ENCODE measurements at places on chromosomes 6 and 20.
A peak's percentile ranks its signal among the peaks of the same experiment; 100 is the strongest.

- DNase-seq, result no peak
Measured at GRCh38 chr6:40931931-40932330, 107.1 kb downstream of the UNC5CL start.

DNA sequence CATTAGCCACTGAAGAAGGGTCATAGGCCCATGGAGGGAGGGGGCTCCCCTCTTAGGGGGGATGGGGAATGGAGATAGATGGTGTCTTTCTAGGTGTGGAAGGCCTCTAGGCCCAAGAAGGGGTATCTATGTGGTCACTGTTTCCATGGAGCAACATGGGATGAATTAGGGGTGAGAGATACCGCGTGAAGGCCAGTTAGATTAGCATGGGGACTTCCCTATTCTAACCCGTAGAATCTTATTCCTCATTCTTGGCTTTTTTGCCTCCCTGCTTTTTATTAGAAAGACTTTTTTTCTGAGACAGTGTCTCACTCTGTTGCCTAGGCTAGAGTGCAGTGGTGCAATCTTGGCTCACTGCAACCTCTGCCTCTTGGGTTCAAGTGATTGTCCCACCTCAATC lies 3.2 kb downstream of the RAB44 start:
- no peak for DNase-seq

DNA sequence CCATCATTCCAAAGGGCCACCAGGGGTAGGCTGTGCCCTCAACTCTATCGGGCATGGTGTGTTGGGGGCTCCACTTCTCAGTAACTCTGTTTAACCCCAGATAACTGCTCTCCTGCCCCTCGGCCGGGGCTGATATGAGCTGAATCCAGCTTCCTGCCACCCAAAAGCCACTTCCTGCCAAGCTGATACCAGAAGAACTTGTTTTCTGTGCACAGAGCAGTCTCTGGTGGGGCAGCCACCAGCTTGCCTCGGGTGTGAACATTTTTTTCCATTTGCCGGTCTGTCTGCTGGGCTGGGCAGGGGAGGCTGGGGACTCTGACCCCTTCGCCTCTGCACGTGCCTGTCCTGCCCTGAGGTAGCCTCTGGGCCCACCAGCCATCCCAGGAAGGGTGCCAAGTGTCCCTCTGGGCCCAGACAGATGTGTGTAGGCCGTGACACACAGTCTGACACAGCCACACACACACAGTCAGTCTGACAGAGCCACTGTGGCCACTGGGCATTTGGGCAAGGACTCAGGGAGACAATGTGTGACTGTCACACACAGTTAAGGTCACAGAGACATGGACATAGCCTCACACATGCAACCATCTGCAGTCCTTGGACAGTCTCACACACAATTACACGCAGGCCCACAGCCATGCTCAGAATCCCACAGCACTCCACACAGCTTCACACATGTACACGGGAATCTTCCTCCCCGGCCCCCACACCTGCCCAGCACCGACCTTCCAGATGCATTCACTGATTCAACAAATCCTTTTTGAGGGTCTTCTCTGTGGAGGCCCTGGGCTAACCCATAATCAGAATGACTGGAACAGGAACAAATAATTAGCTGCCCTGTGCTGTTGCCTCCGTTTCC lies 45.1 kb downstream of the NOL4L start:
- DNase-seq, result no peak

- DNase-seq, result no peak
Measured at GRCh38 chr6:68053805-68054373, 581.2 kb upstream of the ADGRB3 start.

- DNase-seq, result no peak
Measured at GRCh38 chr20:63979557-63980316, at the start of gene SAMD10. TSS of gene SAMD10 (minus strand) at chr20:63979642. CDS start at chr20:63979467, 175 bp downstream.

DNA sequence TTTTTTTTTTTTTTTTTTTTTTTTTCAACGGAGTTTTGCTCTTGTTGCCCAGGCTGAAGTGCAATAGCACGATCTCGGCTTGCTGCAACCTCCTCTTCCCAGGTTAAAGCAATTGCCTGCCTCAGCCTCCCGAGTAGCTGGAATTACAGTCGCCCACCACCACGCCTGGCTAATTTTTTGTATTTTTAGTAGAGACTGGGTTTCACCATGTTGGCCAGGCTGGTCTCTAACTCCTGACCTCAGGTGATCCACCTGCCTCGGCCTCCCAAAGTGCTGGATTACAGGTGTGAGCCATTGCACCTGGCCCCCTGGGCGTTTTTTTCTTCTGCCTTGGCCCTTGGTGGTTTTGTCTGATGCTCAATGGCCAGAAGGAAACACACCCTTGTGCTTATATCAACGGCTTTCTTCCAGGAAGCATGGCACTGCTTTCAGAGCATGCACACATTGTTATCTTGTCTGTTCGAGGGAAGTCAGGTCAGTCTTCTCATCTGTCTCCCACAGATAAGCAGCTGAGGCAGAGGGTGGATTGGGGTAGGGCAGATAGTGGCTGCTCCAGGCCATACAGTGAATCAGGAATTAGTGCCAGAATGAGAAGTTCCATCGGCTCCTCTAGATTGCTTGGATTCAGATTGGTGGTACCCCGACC lies 203.1 kb downstream of the TSHZ2 start:
- no peak for DNase-seq

DNA sequence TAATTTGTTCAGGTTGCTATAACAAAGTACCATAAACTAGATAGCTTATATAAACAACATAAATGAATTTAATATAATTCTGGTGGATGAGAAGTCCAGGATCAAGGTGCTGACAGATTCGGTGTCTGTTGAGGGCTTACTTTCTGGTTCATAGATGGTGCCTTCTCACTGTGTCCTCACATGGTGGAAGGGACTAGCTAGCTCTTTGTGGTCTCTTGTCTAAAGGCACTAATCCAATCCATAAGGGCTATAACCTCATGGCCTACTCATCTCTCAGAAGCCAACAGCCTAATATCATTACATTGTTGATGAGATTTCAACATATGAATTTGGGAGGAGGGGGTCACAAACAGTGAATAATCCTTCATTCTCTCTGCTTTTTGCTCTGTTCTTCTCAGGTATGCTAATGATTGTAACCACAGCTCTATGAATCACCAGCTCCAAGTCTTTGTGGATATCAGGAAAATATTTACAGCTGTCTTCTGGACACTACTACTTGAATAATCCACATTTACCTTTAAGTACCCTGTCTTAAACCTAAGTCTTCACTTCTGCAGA lies 122.3 kb downstream of the NKAIN2 start:
- no peak for DNase-seq

DNA sequence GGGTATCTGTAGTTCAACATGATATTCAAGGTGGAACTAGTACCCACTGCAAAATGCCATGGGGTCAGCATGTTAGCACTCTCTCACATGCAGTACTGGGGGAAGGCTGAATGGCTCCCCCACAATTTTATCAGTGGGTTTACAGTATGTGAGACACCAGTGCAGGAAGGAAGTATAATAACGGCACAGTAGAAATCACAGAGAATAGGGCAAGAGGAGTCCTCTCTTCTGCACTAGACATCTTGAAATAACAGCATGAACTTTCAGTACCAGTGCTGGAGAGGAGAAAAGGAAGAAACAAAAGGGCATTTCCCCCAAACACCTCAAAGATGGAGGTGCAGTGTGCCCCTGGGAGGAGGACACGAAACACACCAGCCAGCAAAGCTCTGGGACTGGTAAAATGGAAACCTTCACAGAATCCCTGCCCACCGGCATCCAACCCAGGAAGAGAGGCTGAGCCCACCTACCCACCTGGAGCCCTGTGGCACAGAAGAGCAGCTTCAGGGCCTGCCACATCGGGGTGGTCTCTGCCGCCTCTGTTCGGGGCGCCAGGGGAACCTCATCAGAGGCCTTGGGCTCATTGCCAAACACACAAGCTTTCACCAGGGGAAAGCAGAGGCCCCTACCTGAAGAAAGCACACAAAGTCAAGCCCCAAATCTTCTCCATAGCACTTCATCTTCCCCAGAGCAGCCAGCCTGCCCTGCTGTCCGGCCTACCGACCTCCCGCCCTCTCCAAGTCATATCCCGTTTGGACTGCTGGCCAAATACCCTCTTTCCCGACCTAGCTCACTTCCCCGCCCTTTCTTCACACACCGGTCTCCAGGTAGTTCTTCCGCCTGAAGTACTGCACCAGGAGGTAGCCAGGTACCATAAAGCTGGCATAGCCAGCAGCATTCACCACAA lies 1.2 kb downstream of the SLC35B2 start:
- no peak for DNase-seq

DNA sequence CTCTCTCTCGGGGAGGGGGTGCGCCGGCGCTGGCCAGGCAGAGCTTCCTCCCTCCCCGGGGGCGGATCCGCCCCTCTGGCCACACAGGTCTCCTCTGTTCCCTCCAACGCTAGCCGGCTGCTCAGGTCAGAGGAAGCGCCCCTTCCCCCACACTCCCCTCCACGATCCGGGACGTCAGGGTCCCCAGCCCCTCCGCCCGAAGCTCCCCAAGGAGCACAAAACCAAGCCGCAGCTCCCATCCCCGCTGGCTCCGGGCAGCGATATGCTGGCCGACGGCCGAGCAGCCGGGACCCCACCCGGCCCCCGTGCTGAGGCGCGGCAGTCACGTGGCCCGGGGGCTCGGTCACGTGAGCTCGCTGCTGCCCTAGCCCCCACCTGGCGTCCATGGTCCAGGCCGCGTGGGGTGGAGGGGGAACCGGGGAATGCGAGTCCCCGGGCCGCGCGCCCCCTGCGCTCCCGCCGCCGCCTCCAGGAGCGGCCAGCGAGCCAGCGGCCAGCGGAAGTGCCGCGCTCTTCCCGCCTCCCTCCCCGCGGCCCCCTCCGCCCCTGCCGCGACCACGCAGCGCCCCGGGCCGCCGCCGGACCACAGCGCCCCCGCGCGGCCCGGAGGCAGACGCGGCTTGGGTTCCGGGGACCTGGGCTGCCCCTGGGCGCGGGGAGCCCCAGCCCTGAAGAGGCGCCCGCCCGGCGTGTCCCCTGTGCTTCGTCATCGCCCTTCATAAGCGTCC lies at the start of gene SLC35B2:
SLC35B2 (minus strand) TSS at position 504 of the 728 bp plus-strand sequence; CDS start at position 386, 118 bp downstream.
- DNase-seq, result no peak

DNA sequence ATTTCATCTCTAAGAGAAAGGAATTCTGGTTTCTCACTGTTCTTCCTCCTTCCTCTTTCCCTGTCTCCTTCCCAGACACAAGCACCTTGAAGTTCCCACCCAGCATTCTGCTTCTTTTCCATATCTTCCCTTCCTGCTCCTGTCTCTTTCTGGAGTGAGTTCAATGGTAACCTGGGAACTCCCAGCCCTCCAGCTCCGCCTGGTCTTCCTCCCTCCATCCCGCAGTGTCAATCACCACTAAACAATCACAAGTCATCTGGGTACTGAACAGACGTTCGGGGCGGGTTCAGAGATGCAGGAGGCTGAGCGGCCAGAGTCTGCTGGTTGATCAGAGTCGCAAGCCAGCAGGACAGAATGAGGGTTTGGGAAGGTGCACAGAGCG lies 7.7 kb downstream of the TTBK1 start:
- DNase-seq, result no peak

GRCh38 chr6:101700655-101701054 lies 307.1 kb downstream of the GRIK2 start:
- DNase-seq, result no peak

DNA sequence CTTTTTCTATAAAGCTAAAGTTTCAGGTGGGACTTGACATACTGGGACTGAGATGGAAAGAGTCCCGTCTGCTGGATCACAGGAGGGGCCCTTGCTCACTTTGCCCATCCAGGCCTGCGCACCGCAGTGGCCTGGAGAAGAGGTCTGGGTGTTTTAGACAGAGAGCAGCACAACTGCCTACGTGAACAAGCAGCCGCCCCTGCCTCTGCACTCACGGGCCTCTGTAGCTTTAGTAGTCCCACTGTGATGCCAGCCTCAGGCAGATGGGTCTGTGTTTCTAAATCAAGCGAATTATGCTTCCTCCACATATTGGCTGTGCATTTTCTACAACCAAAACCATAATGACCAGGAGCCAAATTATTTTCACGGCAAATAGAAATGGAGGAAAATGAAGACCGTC lies 184.8 kb upstream of the FOXQ1 start:
- DNase-seq, result no peak

DNA sequence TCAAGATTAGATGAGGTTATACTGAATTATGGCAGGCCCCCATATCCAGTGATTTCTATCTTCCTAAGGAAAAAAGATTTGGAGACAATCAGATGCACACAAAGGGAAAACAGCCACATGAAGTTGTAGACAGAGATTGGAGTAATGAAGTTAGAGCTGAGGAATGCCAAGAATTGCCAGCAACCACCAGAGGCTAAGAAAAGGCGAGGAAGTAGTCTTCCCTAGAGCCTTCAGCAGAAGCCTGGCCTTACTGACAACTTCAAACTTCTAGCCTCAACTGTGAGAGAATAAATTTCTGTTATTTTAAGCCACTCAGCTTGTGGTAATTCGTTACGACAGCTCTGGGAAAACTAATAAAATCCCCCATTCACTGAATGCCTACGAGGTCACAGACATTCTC lies 473.9 kb downstream of the COL12A1 start:
- no peak for DNase-seq

GRCh38 chr6:30683980-30684338 lies 2.5 kb downstream of the PPP1R18 start:
- no peak for DNase-seq

DNA sequence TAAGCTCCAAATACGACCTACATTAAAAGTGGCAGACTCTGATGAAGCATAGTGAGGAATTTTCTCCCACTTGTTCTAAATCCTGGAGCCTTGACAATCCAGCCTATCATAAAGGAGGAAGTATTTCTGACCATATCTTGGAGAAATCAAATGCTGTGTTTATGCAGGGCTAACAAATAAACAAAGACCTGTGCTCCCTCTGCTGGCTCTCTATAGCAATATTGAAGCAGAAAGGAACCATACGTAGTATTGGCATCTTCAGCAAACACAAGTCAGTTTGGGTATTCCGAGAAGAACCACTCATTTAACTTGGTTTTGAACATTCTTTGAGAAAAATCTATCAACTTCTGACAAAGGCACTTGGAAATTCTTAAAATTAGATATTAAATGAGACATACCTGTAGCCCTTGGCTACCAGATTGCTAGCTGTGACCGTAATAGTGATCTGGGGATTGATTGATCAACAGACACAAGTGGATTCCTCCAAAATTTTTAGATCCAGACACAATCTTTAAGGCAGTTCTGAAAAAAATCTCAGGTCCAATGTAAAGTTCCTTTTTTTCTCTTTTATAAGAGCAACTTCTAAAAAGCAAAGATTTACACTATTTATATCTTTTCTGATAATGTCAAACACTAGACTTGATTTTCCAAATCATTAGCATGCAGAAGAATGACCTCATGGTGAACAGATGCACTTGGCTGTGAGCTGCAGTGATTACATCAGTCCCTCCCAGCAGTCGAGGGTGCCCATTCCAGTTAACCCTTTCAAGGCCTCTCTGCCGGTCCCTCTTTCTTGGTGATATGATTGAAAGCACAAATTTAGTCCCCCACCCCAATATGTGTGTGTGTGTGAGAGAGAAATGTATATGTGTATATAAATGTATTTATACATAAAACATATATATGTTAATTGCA lies 40.2 kb downstream of the INSM1 start:
- DNase-seq, result peak; percentile 75

Measured in LNCaP clone FGC (cell line).